ENCODE measurements at places on chromosomes 3 and 15.
A peak's percentile ranks its signal among the peaks of the same experiment; 100 is the strongest.

DNA sequence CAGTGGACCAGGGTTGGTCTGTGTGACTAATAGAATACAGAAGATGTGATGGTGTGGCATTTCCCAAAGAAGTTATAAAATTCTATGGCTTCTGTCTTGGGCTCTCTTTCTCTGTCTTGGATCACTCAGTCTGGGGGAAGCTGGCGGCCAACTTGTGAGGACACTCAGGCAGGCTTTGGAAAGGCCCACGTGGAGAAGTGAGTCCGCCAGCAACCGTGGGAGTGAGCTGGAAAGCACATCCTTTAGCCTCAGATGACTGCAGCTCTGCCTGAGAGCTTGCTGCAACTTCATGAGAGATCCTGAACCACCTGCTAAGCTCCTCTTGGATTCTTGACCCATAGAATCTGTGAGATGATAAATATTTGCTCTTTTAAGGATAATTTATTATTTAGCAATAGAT lies 72.0 kb upstream of the RASGRP1 start:
- DNase-seq, result no peak

DNA sequence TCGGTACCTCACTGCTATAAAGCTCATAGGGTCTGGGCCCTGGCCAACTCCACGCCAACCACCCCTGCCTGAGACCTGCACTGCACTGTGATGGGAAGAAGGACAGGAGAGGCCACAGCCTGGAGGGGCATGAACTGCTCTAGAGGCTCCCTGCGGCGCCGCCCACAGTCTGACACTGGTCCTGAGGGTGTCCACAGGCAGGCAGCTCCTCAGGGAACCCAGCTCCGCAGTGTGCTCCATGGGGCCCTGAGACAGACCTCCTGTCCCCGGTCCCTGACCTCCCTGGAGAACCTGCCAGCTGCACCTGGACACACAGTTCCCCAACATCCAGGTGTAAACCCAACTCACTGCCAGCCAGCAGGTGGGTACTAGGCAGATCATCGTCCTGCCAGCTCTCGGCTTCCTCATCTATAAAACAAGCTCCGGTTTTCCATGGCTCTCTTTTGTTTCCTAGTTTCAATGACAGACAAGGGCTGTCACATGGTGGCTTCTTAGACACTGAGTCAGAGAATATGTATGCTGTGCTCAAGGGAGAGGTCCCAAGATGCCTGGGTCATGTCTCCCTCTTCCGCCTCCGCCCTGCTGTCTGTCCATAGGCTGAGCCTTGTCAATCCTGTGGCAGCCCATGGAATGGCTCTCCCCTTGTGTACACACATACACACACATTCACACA lies 5.1 kb upstream of the HAPLN3 start:
- DNase-seq, result no peak

GRCh38 chr3:31538801-31539200 lies 6.1 kb downstream of the STT3B start:
- no peak for DNase-seq

DNA sequence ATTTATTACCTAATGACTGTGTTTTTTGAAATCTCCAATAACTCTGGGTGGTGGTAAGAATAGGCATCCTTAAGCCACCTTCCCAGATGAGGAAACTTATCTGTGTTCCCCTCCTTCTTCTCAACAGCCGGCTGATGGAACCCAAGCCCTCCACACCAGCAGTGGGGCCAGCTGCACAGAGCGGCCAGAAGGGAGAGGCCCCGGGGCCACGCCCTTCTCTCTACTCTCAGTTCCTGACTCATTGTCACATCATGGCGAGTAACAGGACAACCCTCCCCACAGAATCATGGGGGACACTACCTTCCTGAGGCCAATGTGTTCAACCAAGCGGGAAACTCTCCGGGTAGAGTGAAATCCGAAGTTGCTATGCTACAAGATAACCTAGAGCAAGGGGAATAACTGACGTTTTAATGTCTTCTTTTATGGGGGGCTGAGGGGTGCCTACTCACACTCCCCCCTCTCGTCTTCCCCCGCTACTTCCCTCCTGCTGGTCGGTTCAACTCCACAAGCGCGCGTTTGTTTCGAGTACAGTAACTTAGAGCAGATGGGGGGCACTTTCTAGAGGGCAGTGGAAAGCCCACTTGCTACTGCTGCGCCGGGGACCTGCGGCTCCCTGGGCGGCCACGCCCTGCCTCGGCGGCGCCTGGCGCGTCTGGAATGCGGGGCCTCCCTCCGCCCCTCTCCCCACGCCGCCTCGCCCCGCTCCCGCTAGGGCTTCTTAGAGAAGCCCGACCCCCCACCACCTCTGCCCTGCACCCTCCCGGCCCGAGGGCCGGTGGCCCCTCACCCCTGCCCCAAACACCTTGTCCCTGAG lies 621 bp downstream of the ANXA2 start:
- peak; percentile 25 for DNase-seq
